Testis (tissue), 5 donors: ENCODE measurements at places on chromosomes 3 and 15. TPM values are rescaled to one million over a fixed set of nuclear protein-coding genes. Genes with fewer than 3 reads are reported as not detected.

DNA sequence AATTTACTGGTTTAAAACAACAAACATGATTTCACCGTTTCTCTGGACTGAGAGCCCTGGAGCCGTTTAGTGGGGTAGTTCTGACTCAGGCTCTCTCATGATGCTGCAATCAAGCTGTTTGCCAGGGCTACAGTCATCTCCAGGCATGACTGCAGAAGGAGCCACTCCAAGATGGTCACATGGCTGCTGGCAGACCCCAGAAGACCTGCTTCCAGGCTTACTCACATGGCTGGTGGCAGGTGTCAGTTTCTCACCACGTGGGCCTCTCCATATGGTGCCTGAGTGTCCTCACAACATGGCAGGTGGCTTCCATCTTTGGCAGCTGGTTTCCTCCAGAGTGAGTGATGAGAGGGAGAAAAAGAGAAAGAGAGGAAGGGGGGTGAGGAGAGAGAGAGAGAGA lies 378.3 kb upstream of the RGMA start:
- H3K36me3 ChIP-seq, result no peaks in the 10 kb centered on the region
- no peak overlapping the region for H3K27ac ChIP-seq
- H3K27me3 ChIP-seq, result no peaks in the 10 kb centered on the region

DNA sequence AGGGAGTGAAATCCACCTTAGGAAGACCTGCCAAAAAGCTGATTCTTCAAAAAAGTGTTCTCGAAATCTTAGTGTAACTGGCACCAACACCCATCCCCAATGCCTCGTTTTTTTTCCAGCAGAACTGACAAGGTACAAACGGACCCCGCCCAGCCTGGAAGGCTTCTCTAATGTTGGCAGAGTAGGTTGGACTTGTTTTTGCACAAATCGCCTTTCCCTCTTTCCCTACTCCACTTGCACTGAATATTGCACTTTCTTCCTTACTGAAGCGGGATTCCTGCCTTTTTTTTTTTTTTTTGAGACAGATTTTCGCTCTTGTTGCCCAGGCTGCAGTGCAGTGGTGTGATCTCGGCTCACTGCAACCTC lies 544 bp upstream of the TIMMDC1 start:
- H3K27ac ChIP-seq, result peak overlapping the region; percentile 10
- no peak for DNase-seq
- H3K36me3 ChIP-seq, result no peaks in the 10 kb centered on the region
- H3K27me3 ChIP-seq, result no peaks in the 10 kb centered on the region

DNA sequence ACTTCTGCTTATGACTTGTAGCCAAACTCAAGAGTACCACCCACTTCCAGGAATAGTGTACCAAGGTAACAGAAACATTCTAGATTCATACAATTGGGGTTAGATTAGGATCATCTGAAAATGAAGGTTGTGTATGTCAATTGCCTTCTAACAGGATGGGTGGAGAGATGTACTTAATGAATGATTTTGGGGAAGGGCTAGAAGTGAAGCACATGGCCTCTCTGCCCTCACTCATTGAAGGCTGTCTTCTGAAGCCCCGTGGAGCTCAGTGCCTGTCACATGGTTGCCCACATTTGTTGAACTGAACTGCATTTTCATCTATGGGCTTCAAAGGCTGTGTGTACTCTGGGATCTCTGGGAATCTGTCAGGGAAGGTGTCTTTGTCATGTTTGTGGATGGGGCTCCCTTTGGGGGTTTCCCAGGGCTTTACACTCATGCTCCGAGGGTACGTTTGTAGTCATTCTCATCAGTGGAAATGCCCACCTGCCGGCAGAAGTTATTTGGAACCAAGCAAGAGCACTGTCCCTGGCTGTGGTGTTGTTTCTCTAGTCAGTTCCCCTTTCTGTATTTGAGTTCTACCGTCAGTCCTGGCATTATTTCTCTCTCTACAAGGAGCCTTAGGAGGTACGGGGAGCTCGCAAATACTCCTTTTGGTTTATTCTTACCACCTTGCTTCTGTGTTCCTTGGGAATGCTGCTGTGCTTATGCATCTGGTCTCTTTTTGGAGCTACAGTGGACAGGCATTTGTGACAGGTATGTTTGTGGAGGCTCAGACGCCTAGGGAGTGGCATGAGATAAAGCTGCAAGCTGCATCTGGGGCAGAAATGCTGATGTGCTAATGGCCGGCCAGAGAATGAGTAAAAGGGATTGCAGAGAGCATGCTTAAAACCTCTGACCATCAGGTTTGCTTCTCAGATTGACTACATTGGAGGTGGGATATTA lies 22.4 kb downstream of the CD86 start:
- no peak for DNase-seq
- no peak overlapping the region for H3K4me3 ChIP-seq
- H3K4me1 ChIP-seq, result no peaks in the 10 kb centered on the region
- no peak overlapping the region for H3K27ac ChIP-seq

DNA sequence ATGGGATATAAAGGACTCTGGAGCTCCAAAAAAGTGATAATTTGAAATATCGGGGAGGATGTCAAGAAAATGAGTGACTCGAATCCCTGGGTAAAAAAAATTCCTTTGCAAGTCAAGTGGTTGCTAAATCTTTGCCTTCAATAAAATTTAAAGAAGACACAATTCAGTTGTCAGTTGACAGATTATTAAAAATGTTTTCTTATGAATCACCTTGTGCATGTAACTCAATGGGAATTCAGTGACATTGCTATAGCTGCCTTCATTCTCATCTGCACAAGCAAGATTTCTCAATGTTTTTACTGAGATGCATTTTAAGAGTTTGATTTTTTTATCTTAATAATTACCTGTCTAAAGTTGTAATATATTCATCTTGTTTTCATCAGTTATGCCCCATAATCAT lies 264.0 kb upstream of the IL12A start:
- H3K27me3 ChIP-seq, result no peaks in the 10 kb centered on the region
- H3K36me3 ChIP-seq, result no peaks in the 10 kb centered on the region
- no peak overlapping the region for H3K4me3 ChIP-seq
- no peaks in the 10 kb centered on the region for H3K4me1 ChIP-seq
- DNase-seq, result no peak

DNA sequence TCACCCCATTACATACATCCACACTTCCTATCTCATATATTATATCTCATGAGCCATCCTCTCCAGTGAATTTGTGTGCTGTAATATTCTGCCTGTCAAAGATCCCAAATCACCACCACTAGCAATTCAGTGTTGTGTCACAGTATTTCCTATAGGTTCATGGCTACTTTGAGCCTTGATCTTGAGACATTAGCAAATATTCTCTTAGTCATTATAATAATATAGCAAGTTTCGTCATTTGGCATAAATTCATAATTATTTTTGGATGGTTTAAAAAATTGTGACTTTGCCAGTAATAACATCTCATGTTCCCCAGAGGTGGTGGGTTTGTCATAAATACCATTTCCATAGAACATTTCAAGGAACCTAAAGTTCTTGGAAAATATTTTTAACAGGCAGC lies 47.7 kb downstream of the CMSS1 start:
- H3K4me3 ChIP-seq, result no peak overlapping the region
- H3K4me1 ChIP-seq, result peaks cover 25% of the 10 kb centered on the region
- no peaks in the 10 kb centered on the region for H3K36me3 ChIP-seq
- H3K27ac ChIP-seq, result no peak overlapping the region
- no peaks in the 10 kb centered on the region for H3K27me3 ChIP-seq

The OXSM gene
- total RNA-seq, result 26.1 TPM

The DNAH1 gene
- total RNA-seq, result 40.0 TPM

The PRR20G gene
- 12.8 TPM for total RNA-seq

DNA sequence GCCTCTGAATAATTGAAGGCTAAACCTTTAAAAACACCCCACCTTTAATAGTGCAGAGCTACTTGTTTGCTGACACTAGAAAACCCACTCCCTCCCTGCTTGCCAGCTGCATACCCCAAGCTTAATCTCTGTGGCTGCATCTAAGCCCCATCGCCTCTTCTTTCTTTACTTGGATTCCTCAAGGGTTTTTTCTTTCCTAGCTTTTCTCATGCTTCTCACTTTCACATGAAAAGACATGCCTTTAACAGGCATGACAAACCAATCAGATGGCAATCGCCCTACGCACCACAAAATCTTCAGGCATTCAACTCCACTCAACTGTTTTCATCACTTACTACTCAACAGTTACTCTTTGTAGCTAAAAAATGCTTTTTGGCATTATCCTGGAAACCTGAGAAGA lies 77.5 kb downstream of the PLD1 start:
- H3K27ac ChIP-seq, result no peak overlapping the region
- no peak overlapping the region for H3K4me3 ChIP-seq
- no peaks in the 10 kb centered on the region for H3K27me3 ChIP-seq
- no peaks in the 10 kb centered on the region for H3K36me3 ChIP-seq

DNA sequence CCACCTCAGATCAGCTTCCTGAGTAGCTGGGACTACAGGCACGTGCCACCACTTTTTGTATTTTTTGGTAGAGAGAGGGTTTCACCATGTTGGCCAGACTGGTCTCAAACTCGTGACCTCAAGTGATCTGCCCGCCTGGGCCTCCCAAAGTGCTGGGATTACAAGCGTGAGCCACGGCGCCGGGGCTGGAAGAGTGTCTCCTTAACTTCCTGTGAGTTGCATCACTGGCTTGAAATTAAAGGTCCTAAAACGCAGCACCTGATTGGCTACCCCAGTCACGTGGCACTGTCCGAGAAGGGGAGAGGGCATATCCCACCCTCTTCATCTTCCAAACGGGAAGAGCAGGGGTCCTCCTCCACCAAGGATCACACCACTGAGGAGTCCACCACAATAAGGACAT lies 5.5 kb upstream of the FAM174B start:
- DNase-seq, result peak; percentile 62
- no peak overlapping the region for H3K27ac ChIP-seq
- H3K27me3 ChIP-seq, result no peaks in the 10 kb centered on the region
- peaks cover 14% of the 10 kb centered on the region for H3K4me1 ChIP-seq

- no peak overlapping the region for H3K27ac ChIP-seq
- no peak for DNase-seq
- no peak overlapping the region for H3K4me3 ChIP-seq
- no peaks in the 10 kb centered on the region for H3K4me1 ChIP-seq
- no peaks in the 10 kb centered on the region for H3K36me3 ChIP-seq
Measured at GRCh38 chr3:101640256-101640655, 36.7 kb downstream of the ZBTB11 start.

The TRIM71 gene
- total RNA-seq, result 20.6 TPM

The CACNA2D3 gene
- 11.2 TPM for total RNA-seq

- peak within 1 kb of the TSS; percentile 66 for H3K4me3 ChIP-seq
- H3K27me3 ChIP-seq, result no peaks in the 10 kb centered on the region
- peak; percentile 92 for DNase-seq
- peak within 1 kb of the TSS; percentile 94 for H3K27ac ChIP-seq
Measured at GRCh38 chr3:49276475-49277382, at the start of gene C3orf62. Gene C3orf62 (minus strand): TSS chr3:49277232. CDS start chr3:49276872, 360 bp downstream.

- no peaks in the 10 kb centered on the region for H3K36me3 ChIP-seq
- DNase-seq, result no peak
- H3K4me1 ChIP-seq, result no peaks in the 10 kb centered on the region
Measured at GRCh38 chr3:186251948-186252619, 110.0 kb downstream of the DGKG start.

GRCh38 chr15:36544518-36545466 lies 34.6 kb upstream of the CDIN1 start:
- DNase-seq, result no peak
- H3K27ac ChIP-seq, result no peak overlapping the region
- H3K36me3 ChIP-seq, result no peaks in the 10 kb centered on the region
- no peaks in the 10 kb centered on the region for H3K27me3 ChIP-seq
- no peak overlapping the region for H3K4me3 ChIP-seq
- H3K4me1 ChIP-seq, result no peaks in the 10 kb centered on the region

DNA sequence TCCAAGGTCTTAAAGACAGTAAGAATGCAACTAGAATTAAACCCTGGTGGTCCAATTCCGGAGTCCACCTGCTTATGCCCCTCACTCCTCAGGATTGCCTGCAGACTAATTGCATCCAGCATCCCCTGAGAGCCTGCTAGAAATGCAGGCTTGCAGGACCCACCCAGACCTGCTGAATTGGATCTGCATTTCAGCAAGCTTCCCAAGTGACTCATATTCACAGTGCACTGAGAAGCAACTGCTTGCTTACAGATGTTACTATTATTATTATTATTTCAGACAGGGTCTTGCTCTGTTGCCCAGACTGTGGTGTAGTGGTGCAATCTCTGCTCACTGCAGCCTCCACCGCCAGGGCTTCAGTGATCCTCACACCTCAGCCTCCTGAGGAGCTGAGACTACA lies 83.5 kb upstream of the VGLL4 start:
- H3K27ac ChIP-seq, result no peak overlapping the region
- H3K36me3 ChIP-seq, result no peaks in the 10 kb centered on the region
- no peaks in the 10 kb centered on the region for H3K4me1 ChIP-seq
- no peaks in the 10 kb centered on the region for H3K27me3 ChIP-seq
- no peak overlapping the region for H3K4me3 ChIP-seq
- no peak for DNase-seq

The KLHL6 gene
- total RNA-seq, result 0.55 TPM

The IQCH gene
- total RNA-seq, result 42.2 TPM

GRCh38 chr15:98905963-98906711 lies 101.5 kb downstream of the PGPEP1L start:
- no peak overlapping the region for H3K27ac ChIP-seq
- H3K4me3 ChIP-seq, result no peak overlapping the region
- H3K27me3 ChIP-seq, result no peaks in the 10 kb centered on the region
- H3K4me1 ChIP-seq, result peaks cover 16% of the 10 kb centered on the region
- DNase-seq, result no peak

GRCh38 chr15:85607842-85608241 lies 186.9 kb downstream of the KLHL25 start:
- peaks cover 19% of the 10 kb centered on the region for H3K4me1 ChIP-seq
- no peaks in the 10 kb centered on the region for H3K36me3 ChIP-seq
- peak overlapping the region; percentile 74 for H3K27ac ChIP-seq
- no peak for DNase-seq
- no peaks in the 10 kb centered on the region for H3K27me3 ChIP-seq

DNA sequence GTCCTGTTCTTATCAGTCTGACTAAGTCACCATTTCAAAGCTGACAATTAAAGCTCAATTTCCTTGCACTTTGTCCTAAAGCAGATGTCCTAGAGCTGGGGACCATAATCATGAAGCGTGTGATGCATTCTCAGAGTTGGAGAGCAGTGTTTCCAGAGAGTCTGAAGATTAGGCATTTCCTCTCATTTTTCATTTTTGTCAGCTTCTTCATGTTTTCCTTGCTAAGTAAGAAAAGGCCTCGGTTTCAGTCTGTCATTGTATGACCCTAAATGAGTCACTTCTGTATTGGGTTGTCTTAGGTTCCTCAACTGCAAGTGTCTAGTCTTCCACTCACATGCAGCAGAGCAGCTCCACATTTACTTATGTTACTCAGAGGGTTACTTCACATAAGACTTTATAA lies 257.2 kb upstream of the TPRG1 start:
- no peaks in the 10 kb centered on the region for H3K4me1 ChIP-seq
- H3K36me3 ChIP-seq, result no peaks in the 10 kb centered on the region
- no peak overlapping the region for H3K4me3 ChIP-seq
- no peak for DNase-seq
